ENCODE measurements at places on chromosomes 16 and 17.

DNA sequence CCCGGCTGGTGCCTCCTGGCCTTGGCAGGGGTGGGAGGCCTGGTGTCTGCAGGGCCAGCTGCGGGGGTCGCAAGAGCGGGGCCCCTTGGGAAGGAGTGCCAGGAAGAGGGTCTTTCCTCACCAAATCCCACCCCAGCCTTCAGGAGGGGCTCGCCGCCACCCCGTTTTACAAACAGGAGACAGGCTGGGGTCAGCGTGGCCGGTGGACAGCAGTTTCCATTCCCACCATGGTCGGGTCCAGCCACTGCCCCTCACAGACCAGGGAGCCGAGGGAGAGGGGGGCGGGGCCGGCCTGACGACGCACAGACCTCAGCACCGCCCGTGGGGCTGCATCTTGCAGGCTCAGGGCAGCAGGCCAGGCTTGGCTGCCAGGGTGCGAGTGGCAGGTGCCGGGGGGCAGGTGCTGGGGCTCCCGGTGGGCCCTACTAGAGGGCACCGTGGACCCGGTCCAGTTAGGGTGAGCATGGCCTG, 7.6 kb downstream of the CBFA2T3 start:
- DNase-seq, result no peak

- no peak for DNase-seq
These were observed 117.4 kb downstream of the MYO1D start for GRCh38 chr17:32759476-32759875.

DNA sequence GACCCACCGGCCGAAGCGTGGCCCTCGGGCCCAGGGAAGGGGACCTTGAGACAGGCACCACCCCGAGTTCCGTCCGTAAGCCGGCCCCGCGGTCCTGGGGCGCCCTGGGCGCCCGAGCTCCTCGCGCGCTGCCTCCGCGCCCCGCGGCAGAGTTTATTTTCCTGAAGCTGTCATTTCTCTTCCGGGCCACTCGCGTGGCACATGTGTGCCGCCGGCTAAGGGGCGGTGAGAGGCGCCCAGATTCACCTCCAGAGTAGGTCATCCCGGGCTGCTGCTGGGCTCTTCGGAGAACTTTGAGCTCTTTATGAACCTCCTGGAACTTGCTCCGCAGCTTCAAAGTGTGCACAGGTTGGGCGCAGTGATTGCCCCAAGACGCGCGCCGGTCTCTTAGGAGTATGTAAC, 489 bp downstream of the ZC3H18 start:
- DNase-seq, result no peak

DNA sequence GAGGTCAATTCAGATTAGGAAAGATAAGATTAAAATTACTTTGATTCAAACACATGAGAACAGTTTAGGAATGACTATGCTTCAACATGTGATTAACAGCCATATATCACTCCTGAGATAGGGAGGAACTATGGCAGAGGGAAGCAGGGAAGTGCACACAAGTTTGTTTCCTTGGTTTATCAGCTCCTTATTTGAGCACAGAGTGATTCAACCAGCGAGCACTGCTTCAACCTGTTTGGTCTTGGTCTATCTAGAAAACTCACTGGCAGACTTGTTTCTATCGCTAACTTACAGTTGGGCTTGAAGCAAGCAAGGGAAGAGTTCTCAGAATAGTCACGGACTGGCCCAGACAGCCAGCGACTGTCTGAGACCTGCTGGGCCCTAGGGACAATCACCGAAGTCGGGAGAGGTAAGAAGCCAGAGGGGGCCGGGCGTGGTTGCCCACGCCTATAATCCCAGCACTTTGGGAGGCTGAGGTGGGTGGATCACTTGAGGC, 23.5 kb downstream of the TUBG1 start:
- DNase-seq, result no peak

DNA sequence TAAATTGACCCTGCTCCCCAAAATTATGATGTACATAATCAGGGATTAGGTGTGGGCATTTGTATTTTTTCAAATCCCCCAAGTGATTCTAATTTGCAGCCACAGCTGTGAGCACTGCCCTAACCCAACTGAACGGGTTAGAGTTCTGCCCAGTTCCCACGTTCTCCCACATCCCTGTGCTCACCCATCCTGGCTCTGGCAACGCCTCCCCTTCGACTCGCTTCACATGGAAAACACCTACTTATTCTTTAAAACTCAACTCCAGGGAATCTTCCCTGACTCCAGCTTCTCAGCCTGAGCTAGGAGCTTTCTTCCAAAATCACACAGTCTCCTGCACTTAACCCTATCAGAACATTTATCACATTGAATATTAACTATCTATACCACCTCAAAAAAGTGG, 17.6 kb upstream of the C16orf82 start:
- DNase-seq, result no peak

Data from GM12864 (cell line).